Adrenal gland (tissue), 19 donors: ENCODE measurements at places on chromosomes 11 and 22. TPM values are rescaled to one million over a fixed set of nuclear protein-coding genes. Genes with fewer than 3 reads are reported as not detected.

Gene ENDOD1
- total RNA-seq: 33.2 TPM

Gene ANKRD13D
- 25.7 TPM for total RNA-seq

Gene MUC6
- not detected for total RNA-seq

Gene GLYAT
- not detected for total RNA-seq

Gene C11orf86
- 0.99 TPM for total RNA-seq
